ENCODE measurements at places on chromosomes 3 and 15. TPM values are rescaled to one million over a fixed set of nuclear protein-coding genes. Genes with fewer than 3 reads are reported as not detected.

DNA sequence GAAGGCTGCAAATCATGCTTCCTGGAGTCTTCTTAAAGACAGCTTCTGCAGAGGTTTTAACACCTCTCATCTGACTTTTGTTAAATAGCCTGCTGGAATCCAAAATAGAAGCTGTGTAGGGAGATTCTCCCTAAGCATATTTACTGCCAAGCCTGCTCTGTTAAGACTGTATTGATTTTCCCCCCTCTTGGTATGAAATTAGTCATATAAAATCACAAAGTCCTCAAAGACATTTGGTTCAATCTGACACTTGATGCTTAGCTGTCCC lies 94.6 kb downstream of the ITPR1 start:
- no peak for DNase-seq

- DNase-seq, result peak; percentile 33
Measured at GRCh38 chr15:81155375-81156218, 21.5 kb downstream of the CFAP161 start.

DNA sequence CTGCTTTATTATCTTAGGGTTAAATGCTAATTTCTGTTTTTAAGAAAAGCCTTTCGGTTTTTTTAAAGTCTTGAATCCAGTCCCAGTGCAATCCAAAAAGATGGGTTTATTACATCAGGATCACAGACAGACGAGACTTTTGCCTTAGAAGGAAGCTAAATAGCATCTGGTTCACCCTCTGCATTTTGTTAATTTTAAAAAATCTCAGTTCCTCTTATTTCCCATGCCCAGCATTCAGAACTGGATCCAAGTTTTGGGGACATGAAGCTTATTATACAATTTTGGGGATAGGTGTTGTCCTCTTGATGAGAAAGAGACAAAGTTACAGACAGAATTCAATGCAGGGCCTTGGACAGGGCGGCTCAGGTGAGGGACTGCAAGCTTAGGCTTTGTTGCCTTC lies 181.5 kb upstream of the LYSMD4 start:
- DNase-seq, result no peak

WDR93 gene
- total RNA-seq, result not detected

DNA sequence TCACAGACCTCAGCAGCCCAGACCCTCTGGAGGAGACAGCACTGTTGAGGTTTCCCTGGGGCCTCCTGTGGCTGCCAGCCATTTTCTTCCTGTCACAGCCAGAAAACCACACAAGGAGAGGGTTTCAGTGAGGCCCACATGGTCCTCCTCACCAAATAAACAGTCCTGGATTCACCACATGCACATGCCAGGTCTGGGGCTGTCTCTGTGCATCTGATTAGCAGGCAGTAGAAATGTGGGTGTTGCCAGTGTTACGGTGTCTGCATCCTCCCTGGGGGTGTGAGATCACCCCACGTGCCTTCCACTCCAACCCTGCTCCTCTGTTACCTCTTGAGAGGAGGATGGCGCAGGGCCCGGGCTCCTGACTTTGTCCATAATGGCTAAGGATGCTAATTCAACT lies 140.4 kb downstream of the CHDH start:
- peak; percentile 10 for DNase-seq

GOLGA8S gene
- not detected for total RNA-seq

GRCh38 chr3:197311591-197311990 lies 13.2 kb upstream of the DLG1 start:
- DNase-seq, result no peak

- no peak for DNase-seq
Measured at GRCh38 chr15:97817276-97817890, 143.1 kb upstream of the ARRDC4 start.

- DNase-seq, result no peak
Measured at GRCh38 chr15:33243393-33243792, 48.9 kb upstream of the FMN1 start.

DNA sequence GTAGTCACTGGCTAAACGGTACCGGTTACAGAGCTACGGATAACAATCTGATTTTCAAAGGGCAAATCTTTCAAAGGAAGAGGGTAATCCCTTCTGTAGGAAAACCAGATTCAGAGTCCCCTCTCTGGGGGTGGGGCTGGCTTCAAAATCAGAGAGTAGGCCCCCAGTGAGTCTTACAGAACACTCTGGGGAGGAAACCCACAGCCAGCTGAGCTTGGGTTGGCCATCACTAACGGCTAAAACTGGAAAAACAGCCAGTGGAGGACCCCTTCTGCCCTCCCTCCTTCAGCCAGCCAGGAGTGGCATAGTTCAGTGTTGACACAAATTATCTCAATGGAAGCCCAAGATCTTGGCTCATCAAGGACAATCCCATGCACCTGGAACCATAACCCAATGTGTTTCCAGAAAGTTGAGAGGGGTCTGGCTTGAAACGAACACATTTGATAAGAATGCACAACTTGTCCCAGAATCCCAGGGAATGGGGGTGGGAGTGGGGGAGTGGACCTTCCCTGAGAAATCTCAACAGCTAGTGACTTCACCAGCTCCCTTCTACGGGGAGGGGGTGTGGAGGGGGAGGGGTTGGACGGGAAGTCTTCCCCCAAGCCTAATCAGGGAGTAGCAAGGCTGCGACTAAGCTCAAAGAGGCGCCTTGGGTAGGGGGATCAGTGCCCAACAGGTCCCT lies 1.0 kb downstream of the RASL12 start:
- DNase-seq, result no peak

FBXL22 gene
- total RNA-seq, result not detected

DNA sequence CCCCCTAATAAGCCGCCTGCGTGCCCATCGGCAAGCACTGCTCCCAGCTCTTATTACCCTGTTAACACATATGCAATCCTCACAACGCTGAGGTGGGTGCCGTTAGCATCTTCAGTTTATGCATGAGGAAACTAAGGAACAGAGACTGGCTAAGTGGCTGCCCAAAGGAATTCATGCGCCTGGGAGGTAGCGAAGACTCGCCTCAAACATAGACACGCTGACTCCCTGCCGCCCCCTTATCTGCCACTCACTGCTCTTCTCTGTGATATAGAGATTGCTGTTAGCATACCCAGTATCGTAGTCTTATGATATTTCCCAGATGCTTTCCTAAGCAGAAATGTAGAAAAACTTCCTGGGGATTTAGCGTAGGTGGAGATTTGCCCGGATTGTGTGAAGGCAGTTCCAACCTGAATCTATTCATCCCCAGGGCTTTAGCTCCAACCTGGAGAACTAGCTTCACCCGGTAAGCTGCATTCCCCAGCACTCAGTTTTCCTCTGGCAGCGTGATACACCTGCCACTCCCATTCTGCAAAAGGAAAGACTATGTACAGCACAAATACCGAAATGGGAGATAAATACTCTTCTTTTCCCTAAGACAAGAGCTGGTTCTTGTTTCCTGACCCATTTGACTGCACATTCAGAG lies 23.7 kb upstream of the CD47 start:
- no peak for DNase-seq

CHRNB4 gene
- total RNA-seq, result not detected

THRB gene
- 1.2 TPM for total RNA-seq

- DNase-seq, result peak; percentile 42
Measured at GRCh38 chr3:8869613-8870012, 93.7 kb downstream of the RAD18 start.

Measured in H4 (cell line).